ENCODE measurements at places on chromosomes 7 and 10. TPM values are rescaled to one million over a fixed set of nuclear protein-coding genes. Genes with fewer than 3 reads are reported as not detected.
A peak's percentile ranks its signal among the peaks of the same experiment; 100 is the strongest.

- peak; percentile 10 for DNase-seq
Observed at GRCh38 chr7:134755422-134756022, 23.9 kb upstream of the CALD1 start.

DNA sequence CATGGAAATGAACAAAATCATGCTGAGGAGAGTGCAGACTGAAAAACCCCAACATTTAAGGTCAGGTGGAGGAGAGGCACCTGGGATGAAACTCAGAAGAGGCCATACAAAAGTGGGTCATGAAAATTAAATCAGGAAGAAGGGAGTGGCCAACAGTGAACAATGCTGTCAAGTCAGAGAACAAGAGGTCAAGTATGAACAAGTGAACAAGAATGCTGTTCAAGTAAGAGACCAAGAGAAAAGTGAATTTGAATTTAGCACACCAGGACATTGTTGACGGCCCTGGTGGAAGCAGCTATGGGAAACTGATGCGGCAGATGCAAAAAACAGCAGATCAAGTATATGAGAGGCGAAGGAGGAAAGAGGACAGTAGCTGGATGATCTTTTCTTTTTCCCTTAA, 7.9 kb downstream of the CEP41 start:
- no peak for DNase-seq

DNA sequence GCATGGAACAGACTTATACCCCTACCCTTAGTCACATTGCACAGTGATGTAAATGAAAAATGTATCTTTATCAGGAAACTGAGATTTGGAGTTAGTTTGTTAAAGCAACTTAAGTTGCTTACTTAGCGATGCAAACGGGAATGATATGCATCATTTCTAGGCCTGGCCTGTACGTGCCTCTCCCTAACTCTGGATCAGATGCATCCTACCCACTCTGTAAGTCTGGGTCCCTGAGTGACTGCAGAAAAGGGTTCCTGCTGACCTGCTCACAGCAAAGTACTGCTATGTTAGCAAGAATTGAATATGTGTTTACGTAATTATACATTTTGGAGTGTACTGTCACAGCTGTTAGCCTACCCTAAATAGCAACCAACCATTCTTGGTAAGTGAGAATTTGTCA, 30.7 kb upstream of the PRTFDC1 start:
- no peak for DNase-seq

- no peak for DNase-seq
Observed at GRCh38 chr10:99540306-99540656, 7.5 kb downstream of the NKX2-3 start.

GRCh38 chr10:122204691-122205489, 66.2 kb upstream of the BTBD16 start:
- DNase-seq, result no peak

- no peak for DNase-seq
Observed at GRCh38 chr7:129799350-129799955, 153.3 kb downstream of the UBE2H start.

DNA sequence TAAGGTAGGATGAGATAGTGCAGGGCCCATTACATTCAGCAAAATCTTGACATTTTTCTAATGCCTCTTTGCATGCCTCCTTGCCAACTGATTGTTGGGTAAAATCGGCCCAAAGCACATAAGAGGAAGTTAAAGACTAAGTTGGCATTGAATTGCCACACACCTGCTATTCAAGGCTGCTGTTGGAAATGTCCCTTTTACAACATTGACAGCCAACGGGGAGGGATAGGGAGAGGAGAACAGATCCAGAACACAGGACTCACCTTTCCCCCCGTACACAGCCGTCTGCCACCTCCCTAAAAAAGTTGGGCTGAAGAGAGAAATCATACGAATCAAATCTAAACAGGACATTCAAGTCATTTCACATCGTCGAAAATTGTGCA, 695 bp downstream of the FAM237B start:
- no peak for DNase-seq

GRCh38 chr10:83764666-83765065, 374.6 kb upstream of the GHITM start:
- no peak for DNase-seq

GRCh38 chr7:84191842-84192241, 2.7 kb downstream of the SEMA3A start:
- DNase-seq, result no peak

DNA sequence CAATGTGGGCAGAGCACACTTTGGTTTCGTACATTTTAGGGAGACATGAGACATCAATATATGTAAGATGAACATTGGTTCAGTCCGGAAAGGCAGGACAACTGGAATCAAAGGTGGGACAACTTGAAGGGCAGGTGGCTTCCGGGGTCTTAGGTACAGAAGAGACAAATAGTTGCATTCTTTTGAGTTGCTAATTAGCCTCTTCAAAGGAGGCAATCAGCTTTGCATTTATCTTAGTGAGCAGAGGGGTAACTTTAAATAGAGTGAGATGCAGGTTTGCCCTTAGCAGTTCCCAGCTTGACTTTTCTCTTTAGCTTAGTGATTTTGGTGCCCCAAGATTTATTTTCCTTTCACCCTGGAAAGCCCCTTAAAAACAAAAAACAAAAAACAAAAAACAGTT, 21.3 kb downstream of the ZNF487 start:
- no peak for DNase-seq

GRCh38 chr10:30749385-30749784, 119.8 kb upstream of the LYZL2 start:
- no peak for DNase-seq

DNA sequence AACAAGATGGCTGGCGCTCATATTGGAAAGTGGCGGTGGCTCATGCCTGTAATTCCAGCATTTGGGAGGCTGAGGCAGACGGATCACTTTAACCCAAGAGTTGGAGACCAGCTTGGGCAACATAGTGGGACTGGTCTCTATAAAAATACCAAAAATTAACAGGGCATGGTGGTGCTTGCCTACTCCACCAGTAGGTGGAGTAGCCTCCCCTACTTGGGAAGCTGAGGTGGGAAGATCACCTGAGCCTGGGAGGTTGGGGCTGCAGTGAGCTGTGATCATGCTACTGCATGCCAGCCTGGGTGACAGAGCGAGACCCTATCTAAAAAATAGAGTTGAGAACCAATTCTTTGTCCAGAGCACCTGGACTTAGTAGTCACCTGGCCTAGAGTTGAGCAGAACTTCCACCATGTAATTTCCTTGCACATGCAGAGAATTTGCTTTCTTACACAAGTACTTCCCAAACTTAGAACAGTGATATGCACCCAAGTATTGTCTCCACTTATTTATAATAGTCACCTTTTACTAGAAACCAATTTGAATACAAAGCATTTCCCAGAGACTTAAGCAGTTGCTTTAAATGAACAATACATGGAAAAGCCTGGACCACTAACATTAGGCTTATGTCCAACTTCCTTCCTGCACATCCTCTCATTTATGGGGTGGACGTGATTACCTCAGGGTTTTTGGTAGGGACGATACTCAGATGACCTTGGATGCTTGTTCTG, 15.9 kb downstream of the LAMB4 start:
- peak; percentile 4 for DNase-seq

- no peak for DNase-seq
Observed at GRCh38 chr7:151186640-151187408, at the start of gene ASB10. ASB10 (minus strand) TSS chr7:151187250; CDS start chr7:151187130, 120 bp downstream.

DNA sequence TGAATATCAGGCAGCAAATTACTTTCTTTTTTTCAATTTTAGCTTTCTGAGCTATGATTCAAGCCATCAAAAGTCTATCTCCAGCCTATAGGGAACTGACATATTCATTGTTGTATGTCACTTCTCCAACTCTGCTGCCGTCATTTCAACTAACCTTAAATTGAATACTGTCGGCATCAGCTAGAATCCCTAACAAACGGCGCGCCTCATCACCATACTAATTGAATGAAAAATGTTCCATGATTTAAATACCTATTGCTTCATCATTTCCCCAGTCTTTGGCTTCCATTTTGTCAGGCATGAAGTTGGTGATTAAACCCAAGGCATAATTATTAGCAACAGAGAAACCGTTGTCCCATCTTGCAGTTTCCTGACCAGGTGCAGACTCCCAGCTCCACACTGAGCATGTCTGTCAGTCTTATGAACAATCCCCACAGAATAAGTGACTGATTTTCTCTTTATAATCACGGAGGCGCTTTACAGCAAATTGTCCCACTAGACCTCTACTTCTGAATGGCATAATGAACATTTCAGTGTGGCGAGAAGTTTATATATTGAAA, 83.5 kb upstream of the NPY start:
- no peak for DNase-seq

INMT gene
- 0.79 TPM for total RNA-seq

C10orf105 gene
- 0.30 TPM for total RNA-seq

HEPACAM2 gene
- not detected for total RNA-seq

TMEM176B gene
- total RNA-seq, result 0.92 TPM

IQUB gene
- 0.09 TPM for total RNA-seq

GIMAP6 gene
- total RNA-seq, result 168 TPM

UCN3 gene
- total RNA-seq, result not detected

UCMA gene
- not detected for total RNA-seq

C7orf33 gene
- not detected for total RNA-seq

CACUL1 gene
- 26.3 TPM for total RNA-seq

Measured in T-cell (primary cell).